ENCODE measurements at places on chromosomes 3 and 15. TPM values are rescaled to one million over a fixed set of nuclear protein-coding genes. Genes with fewer than 3 reads are reported as not detected.

GPR15 gene
- not detected for total RNA-seq

SNX22 gene
- 0.77 TPM for total RNA-seq

HGD gene
- 17.6 TPM for total RNA-seq

IMPG2 gene
- not detected for total RNA-seq

STARD5 gene
- total RNA-seq, result 1.5 TPM

C3orf22 gene
- total RNA-seq, result not detected

TMEM62 gene
- total RNA-seq, result 7.7 TPM
